ENCODE measurements at places on chromosomes 4 and X. TPM values are rescaled to one million over a fixed set of nuclear protein-coding genes. Genes with fewer than 3 reads are reported as not detected.

DNA sequence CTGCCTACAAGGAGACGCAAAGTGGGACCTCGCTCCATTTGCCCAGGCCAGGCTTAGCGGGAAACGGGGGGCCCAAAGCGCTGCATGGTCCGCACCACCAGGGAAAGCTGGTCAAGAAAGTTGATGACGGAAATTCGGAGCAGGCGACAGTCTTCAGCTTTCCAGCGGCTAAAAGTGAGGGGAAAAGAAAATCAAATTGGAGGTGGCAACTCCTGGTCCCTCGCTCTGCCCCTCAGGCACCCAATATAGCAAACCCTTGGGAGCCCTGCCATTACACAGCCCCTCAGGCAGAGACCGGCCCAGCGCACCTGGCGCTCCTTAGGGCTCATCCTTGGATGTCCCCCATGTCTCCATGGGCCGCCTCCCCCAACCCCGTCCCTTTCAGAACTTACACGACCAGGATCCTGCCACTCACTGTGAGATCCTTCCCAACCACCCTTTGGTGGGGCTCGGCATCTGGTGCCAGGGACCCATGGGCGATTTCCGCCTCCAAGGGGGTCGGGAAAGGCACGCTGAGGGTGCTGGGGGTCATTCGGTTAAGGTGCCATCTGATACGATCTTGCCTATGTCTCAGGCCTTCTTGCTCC is 1.1 kb downstream of the LAGE3 start:
- peaks cover 2% of the 10 kb centered on the region for H3K36me3 ChIP-seq
- H3K4me3 ChIP-seq = peak overlapping the region; percentile 77
- H3K4me1 ChIP-seq = peaks cover 29% of the 10 kb centered on the region
- no peaks in the 10 kb centered on the region for H3K27me3 ChIP-seq
- no peak for DNase-seq

DNA sequence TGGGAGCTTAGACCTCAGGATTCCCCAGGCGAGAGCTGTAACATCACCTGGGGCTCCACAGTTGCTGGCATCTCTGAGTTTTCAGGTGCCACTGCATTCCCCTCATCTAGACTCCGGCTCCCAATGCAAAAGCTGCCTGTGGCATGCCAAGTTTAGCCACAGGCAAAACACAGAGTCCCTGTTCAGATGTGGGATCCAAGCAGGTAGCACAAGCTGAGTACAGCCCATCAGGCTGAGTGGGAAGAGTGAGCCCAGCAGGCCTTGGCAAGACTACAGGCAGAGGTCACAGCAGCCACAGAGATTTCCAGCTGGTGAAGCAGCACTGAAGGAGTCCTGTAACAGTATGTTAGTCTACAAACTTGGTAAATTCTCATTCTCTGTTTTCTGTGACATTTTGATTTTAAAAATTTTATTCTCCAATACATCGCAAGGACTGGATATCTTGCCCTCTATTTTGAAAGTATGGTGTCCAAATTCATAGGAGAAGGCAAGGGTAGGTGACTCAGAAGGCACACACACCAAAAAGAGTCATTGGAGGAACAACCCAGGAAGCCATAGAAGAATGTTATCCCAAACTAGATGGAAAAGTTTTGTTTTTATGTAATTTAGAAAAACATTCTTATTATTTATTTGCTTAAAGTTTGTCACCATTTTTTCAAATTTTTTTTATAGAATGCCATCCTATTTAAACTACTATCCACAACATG is 13.6 kb upstream of the CXCL2 start:
- no peak overlapping the region for H3K27ac ChIP-seq
- H3K4me1 ChIP-seq = no peaks in the 10 kb centered on the region
- no peak for DNase-seq
- H3K4me3 ChIP-seq = no peak overlapping the region

The SH3TC1 gene
- 6.0 TPM for total RNA-seq

DNA sequence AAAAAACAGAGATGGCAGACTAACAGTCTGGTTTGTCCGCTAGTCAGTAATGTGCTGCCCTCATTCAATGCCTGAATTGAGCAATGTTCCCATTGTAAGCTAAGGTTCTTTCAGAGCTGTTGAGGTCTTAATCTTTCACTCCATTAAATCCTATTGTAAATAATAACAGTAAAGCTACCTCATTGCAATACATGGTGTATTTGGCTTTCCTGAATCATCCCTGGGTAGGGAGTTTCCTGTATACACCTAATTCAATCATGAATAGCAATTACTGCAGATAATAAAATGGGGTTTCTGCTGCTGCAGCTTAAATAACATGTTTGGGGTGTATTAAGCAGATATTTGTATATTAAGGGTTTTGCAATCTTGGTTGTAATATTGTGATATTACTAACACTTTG is 1100.2 kb upstream of the INTU start:
- no peaks in the 10 kb centered on the region for H3K4me1 ChIP-seq
- H3K36me3 ChIP-seq = no peaks in the 10 kb centered on the region
- no peak overlapping the region for H3K4me3 ChIP-seq

DNA sequence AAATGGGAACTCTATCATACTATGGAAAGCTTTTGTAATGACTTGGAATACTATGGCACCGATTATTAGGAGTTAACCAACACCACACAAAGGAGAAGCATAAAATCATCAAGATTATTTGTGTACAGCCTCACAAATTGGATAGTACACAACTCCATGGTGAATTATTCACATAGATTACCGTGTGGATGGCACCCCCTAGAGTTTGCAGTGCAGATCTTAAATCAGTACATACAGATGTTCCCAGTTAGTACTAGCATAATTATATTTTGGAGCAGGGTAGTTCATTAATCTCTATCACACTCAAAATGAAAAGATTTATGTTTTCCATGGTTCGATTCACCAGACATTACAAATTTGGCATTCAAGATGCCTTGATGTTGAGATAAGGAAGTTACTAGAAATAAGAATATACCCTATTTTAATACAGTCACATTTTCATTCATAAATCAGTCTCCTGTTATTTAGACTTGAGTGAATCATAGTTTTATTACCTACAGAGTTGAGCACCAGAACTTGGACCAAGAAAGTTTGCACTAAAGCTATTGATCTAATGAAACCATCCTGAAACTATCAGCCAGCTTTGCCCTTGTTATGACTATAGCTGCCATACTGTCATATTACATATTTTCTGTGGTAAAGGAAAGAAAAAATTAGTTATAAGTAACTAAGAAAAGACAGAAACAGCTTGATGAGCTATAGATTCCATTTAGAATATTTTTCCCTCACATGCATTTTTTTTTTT is 531.8 kb downstream of the GLUD2 start:
- DNase-seq = no peak
- H3K27me3 ChIP-seq = no peaks in the 10 kb centered on the region
- H3K36me3 ChIP-seq = no peaks in the 10 kb centered on the region
- no peak overlapping the region for H3K4me3 ChIP-seq
- no peak overlapping the region for H3K27ac ChIP-seq

DNA sequence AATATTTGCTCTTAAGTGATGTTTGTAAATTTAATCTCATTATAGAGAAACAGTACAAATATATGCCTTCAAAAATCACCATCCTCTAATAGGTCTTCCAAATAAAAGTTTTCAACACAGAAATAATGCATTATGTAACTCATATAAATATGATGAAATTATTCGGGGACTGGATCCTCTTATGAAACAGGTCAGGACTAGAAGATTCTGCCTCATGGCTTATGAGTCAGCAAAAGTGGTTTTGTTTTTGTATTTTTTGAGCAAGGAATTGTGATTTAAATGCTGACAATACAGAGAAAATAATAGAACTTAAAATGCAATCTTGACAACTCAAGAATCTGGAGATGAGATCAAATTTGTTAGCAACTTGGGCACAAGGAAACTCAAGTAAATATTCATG is 179.7 kb upstream of the NDP start:
- no peaks in the 10 kb centered on the region for H3K4me1 ChIP-seq
- no peaks in the 10 kb centered on the region for H3K27me3 ChIP-seq
- no peaks in the 10 kb centered on the region for H3K36me3 ChIP-seq
- DNase-seq = no peak
- no peak overlapping the region for H3K4me3 ChIP-seq

DNA sequence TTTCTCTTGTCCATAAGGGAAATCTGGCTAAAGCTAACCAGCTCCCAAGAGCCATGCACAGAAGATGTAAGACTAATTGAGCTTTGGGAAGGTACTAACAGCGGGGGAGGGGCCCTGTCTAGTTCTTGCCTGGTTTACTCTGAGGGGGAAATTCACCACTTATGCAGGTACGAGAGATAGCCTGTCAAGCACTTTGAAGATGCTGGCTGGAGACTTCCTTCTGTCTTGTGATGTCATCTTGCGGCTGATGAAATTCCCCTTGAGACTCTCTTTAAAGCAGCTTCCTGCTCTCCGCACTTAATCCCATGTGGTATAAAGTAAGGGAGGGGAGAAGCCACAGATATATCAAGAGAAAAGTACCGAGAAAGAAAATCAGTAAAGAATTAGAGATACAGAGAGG is 345.3 kb downstream of the MAPK10 start:
- no peaks in the 10 kb centered on the region for H3K4me1 ChIP-seq
- no peak overlapping the region for H3K4me3 ChIP-seq
- H3K27ac ChIP-seq = no peak overlapping the region
- H3K36me3 ChIP-seq = no peaks in the 10 kb centered on the region
- no peak for DNase-seq

The ADH7 gene
- not detected for total RNA-seq

DNA sequence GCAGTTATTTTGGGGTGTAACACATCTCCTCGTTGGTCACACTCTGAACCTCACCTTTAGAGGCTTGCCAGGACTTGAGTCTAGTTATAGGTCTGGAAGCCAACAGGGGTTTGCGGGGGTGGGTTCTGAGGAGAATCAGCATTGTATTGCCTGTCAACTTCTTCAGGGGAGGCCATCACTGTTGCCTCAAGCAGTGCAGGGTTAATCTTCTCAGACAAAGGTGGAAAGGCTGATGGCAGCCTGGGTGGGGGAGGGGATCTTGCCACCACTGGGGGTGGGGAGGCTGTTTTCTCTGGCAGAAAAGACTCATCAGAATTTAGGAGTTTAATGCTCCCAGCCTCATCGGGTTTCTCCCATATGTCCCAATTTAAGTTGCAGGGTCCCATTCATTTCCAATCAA is 387.8 kb downstream of the PRR32 start:
- no peak overlapping the region for H3K4me3 ChIP-seq
- H3K27me3 ChIP-seq = no peaks in the 10 kb centered on the region
- no peaks in the 10 kb centered on the region for H3K36me3 ChIP-seq
- DNase-seq = no peak

- no peak for DNase-seq
- no peak overlapping the region for H3K27ac ChIP-seq
- no peaks in the 10 kb centered on the region for H3K4me1 ChIP-seq
- H3K36me3 ChIP-seq = no peaks in the 10 kb centered on the region
- H3K4me3 ChIP-seq = no peak overlapping the region
Measured at GRCh38 chr4:7416745-7417432, 17.8 kb downstream of the PSAPL1 start.

- H3K27me3 ChIP-seq = no peaks in the 10 kb centered on the region
- no peak overlapping the region for H3K27ac ChIP-seq
- no peaks in the 10 kb centered on the region for H3K36me3 ChIP-seq
- DNase-seq = no peak
- no peaks in the 10 kb centered on the region for H3K4me1 ChIP-seq
- H3K4me3 ChIP-seq = no peak overlapping the region
Measured at GRCh38 chrX:92224406-92224805, 445.2 kb downstream of the PCDH11X start.

GRCh38 chr4:43732829-43733426 is 715.7 kb downstream of the KCTD8 start:
- H3K36me3 ChIP-seq = no peaks in the 10 kb centered on the region
- H3K4me1 ChIP-seq = no peaks in the 10 kb centered on the region
- no peaks in the 10 kb centered on the region for H3K27me3 ChIP-seq
- DNase-seq = no peak
- H3K27ac ChIP-seq = no peak overlapping the region
- no peak overlapping the region for H3K4me3 ChIP-seq

DNA sequence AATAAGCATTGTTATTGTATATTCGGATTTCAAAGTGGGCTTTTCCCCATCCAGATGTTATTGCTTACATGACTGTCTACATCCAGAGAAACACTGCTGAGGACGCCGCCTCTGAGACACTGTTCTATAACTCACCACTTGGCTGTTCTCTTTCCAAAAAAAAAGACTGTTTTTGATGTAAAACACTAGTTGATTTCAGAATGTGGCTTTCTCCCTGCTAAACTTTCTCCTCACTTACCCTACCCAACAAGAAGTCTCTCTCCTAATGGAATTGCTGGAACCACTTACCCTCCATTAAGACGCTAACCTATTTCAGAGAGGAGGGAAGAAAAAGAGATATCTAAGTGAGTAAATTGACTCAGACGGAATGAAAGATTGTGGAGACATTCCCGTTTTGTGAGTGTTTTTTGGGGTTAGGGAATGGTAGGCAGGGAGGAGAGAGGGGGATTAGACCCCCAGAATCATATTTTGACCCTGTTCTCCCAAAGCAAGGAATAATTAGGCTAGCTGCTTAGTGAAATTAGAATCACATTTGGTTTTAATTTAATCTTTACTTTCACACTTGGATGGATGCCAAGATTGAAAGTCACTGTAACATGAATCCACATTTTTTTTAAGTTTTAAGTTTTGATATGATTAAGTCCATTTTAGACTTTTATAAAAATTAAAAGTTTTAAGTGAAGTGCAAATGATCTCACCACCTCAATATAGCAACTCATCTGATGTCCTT is 174.9 kb downstream of the CHIC2 start:
- H3K4me1 ChIP-seq = no peaks in the 10 kb centered on the region
- DNase-seq = no peak
- no peak overlapping the region for H3K4me3 ChIP-seq

The ADH1A gene
- total RNA-seq = not detected

DNA sequence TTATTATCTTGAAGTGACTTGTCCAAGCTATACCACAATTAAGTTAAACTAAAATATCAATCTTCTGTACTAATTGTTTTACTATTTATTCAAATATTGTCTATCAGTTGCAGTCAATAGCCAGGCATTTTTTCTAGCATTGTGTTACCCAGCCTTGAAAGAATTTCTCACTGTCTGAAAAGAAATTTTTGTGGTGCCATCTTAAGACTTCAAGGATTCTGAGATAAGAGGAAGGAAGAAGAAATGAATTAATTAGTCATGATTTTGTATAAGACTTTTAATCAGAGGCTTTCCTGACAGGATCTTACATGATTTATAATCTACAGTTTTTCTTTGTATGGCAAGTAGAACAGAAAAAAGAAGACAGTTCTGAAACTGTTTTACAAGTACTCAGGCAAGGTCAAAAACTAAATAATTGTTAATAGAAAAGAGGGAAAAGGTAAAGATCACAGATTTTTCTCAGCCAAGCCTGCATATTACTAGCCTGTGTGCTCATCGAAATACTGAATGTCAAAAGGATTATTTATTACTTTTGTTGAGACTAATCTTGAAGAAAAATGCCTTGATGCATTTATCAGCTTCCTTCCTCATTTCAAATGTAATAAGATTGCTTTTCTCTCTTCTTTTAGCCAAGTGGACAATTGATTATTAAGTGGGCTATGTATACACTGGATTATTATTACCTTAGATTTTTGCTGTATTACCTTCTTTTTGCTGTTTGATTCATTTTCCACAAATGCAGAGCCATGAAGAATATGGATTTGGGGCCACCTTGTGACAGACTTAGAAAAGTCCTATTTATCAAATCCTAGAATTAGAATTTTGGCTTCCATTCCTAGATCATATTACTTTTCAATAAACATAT is 53.8 kb downstream of the CXCL1 start:
- H3K4me3 ChIP-seq = no peak overlapping the region
- no peaks in the 10 kb centered on the region for H3K4me1 ChIP-seq
- H3K36me3 ChIP-seq = no peaks in the 10 kb centered on the region
- H3K27ac ChIP-seq = no peak overlapping the region
- H3K27me3 ChIP-seq = no peaks in the 10 kb centered on the region
- no peak for DNase-seq

The TBC1D8B gene
- 1.7 TPM for total RNA-seq

All from activated CD8-positive, alpha-beta memory T cell treated with anti-CD3 and anti-CD28 coated beads, Interleukin-2, amount 10 ng/mL, durations not matched to agents 7 days and 5 days (primary cell).